ENCODE measurements at places on chromosomes 3 and 15. TPM values are rescaled to one million over a fixed set of nuclear protein-coding genes. Genes with fewer than 3 reads are reported as not detected.

ITIH1 gene
- total RNA-seq: not detected

ADAMTSL3 gene
- total RNA-seq: 1.7 TPM

IL5RA gene
- total RNA-seq: not detected

PLOD2 gene
- 109 TPM for total RNA-seq

RAD18 gene
- total RNA-seq: 25.6 TPM

SEMA3B gene
- total RNA-seq: 2.6 TPM

DAZL gene
- total RNA-seq: not detected

DNAJC13 gene
- 28.2 TPM for total RNA-seq

GOLGA6D gene
- total RNA-seq: not detected

GOLGA8H gene
- total RNA-seq: not detected

SLC38A3 gene
- total RNA-seq: not detected

UBE3A gene
- 74.1 TPM for total RNA-seq

SERPINI2 gene
- total RNA-seq: not detected

GNAT1 gene
- total RNA-seq: not detected

NRROS gene
- not detected for total RNA-seq
